ENCODE measurements at places on chromosomes 2 and 18.

DNA sequence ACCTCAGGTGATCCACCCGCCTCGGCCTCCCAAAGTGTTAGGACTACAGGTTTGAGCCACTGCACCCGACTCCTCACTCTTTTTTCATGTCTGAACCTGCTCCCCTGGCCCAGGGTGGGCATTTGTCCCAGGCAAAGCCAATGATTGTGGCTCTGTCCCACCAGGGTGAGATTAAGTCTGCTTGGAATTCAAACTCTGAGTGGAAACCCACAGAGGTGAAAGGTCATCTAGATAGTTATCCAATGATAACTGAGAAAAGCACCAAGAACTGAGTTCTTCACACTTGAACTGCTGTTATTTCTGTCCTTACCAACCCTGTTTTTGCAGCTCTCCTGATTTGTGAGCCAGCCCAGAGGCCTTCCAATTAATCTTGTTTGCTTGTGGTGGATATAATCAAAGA, 62.4 kb upstream of the ACVR1 start:
- DNase-seq, result no peak

- DNase-seq, result no peak
These were observed 159.3 kb downstream of the HDAC4 start for GRCh38 chr2:239241431-239241960.

DNA sequence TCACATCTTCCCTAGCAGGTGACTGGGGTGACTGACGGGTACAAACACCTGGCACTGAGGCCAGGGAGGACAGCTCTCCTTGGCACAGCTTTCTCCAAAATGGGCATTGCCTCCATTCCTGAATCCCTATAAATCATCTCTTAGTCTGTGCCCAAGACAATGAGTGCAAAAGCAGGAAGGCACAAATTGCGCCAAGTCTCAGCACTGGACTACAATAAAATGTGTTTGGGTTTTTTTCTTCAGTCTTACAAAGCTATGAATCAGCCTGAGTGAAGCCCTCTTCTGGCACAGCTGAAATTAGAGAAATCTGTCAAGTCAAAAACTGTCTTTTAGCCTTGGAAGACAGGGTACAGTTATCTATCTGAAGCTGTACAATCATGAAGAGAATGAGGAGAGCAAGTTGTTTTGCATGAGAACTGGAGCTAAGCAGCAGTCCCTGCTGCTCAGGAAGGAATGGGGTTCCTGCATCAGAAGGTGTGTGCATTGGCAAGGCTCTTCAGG, 90.8 kb downstream of the EPB41L3 start:
- DNase-seq, result no peak

- DNase-seq, result no peak
These were observed 77.8 kb upstream of the STPG4 start for GRCh38 chr2:47232738-47233415.

DNA sequence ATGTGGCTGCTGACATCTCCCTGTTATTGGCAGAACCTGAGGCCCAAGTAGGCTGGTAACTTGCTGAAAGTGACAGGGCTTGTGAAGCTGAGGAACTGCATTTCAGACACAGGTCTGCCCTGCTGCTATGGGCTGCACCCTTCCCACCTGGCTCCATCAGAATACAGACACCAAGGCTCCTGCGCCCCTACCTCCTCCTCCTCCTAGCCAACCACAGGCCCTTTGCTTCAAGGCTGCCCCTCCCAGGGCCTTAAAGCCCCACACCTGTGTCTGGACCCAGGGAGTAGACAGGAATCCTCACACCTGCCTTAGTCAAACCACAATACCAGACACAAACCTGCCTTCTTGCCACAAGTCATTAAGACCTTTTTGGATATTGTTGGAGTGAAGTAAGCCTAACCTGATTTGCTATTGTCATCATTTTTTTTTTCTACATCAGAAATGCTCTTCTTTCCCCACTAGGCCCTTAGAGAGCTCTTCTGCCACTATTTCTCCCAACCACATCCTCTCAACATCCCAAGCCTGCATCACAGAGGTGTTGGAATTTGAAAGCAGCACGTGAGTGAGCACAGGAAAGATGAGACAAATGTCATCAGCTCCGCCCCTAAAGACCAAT, 489.7 kb downstream of the EIPR1 start:
- no peak for DNase-seq

DNA sequence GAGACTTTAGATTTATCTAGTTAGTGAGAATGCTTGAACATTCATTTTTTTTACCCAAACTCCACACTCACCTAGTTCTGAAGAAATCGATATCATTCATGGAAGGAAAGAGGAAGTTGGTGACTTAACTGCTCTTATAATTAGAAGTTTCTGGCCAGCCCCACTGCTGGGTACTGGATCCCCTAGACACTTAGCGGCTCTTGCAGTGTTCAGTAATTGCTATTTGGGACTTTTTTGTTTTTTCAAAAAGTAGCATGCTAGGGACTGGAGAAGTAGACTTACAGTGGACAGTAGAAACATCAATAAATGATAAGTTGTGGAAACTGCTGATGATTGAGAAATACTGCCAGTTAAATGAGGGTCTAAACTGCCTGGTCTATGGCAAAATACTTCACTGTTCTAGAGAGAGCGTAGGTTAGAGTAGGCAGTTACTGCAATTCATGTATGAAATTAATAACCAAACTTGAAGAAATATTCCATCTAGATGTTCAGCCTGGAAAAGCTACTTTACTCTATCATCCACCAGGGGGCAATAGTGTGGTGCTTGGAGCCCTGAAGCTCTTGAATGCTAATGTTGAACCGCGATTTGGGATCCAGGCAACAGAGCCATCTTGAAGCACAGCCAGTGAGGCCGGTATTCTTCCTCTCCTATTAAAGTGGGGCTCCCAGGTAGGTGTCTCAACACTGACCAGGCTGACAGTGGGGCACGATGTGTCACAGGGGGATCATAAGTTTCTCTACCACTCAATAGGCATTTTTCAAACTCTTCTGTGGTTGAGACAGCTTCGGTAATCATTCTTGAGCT, 146.1 kb upstream of the SESTD1 start:
- DNase-seq, result peak; percentile 9

DNA sequence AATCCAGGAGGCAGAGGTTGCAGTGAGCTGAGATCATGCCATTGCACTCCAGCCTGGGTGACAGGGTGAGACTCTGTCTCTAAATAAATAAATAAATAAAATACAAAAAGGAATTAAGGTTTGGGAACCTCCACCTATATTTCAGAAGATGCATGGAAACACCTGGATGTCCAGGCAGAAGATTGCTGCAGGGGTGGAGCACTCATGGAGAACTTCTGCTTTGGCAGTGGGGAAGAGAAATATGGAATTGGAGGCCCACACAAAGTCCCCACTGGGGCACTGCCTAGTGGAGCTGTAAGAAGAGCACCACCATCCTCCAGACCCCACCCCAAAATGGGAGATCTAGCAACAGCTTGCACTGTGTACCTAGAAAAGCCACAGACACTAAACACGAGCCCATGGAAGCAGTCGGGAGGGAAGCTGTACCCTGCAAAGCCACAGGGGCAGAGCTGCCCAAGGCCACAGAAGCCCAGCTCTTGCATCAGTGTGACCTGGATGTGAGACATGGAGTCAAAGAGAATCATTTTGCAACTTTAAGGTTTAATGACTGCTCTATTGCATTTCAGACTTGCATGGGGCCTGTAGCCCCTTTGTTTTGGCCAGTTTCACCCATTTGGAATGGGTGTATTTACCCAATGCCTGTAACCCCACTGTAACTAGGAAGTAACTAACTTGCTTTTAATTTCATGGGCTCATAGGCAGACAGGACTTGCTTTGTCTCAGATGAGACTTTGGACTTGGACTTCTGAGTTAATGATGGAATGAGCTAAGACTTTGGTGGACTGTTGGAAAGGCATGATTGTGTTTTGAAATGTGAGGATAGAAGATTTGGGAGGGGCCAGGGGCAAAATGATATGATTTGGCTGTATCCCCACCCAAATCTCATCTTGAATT, 265.3 kb downstream of the ZEB2 start:
- no peak for DNase-seq

GRCh38 chr18:11518788-11519685, 90.4 kb upstream of the SLC35G4 start:
- DNase-seq, result no peak

DNA sequence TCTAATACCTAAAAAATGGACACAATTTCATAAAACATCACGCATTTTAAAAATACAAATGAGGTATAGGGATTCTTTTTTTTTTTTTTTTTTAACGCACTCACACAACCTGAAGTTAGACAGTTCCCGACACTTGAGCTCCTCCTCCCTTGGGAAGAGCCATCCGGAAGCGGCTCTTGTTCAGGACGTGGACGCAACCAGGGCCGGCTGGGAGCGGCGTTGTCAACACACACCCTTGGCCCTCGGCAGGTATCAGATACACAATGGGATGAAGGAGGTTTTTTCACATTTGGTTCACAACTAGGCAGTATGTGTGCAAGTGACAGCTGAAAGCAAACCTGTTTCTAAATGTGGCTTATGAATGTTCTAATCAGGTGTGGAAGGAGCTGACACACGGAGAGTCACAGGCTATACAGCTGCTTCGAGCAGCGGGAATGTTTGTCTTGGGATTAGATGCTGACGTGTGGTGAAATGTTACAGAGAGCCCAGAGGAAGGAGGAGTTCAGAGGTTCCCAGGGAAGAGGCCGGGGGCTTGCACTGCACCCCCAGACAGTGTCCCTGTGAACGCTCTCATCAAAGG, 111.1 kb downstream of the PXDN start:
- no peak for DNase-seq

DNA sequence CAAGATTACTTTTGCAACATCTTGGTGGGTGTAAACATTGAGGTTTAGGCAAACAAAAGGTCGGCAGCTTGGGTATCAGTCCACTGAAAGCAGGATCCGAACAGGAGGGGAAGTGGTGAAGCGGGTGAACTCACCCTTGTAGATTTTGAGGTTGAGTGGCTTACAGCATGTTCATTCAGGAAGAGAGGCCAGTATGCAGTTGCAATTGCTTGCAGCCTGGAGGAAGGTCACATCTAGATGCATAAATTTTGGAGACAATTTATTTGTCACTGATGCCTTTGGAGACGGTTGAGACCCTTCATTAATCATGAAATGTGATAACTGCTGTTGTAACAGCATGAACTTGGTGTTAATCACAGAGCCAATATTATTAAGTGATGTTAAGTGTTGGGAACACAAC, 131.1 kb downstream of the LTBP1 start:
- no peak for DNase-seq

DNA sequence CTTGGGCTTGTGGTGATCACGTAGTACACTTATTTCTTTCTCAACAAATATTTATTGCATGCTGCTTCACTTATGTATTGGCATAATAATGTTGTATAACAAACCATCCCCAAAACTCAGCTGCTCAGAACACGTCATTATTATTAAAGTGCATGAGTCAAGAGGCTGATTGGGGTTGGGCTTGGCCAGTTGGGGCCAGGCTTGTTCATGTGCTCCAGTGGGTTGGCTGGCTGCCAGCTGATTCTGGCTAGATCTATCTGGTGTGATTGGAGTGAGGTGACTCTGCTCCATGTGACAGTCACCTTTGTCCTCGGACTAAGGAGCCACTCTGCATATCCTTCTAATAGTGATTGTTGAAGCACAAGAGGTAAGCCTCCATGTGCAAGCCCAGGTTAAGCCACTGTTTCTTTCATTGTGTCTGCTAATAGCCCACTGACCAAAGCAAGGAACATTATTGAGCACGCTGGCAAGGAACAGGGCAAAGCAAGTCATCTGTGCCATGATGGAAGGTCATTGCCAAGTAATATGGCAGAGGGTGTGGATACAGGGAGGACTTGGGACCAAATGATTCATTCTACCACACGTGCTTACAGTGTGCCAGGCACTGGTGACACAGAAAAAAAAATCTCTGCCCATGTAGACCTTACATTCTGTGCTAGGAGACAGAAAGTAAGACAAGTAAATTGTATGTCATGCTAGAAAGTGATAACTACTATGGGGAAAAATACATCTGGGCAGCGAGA, 63.3 kb upstream of the TMEM182 start:
- DNase-seq, result no peak

DNA sequence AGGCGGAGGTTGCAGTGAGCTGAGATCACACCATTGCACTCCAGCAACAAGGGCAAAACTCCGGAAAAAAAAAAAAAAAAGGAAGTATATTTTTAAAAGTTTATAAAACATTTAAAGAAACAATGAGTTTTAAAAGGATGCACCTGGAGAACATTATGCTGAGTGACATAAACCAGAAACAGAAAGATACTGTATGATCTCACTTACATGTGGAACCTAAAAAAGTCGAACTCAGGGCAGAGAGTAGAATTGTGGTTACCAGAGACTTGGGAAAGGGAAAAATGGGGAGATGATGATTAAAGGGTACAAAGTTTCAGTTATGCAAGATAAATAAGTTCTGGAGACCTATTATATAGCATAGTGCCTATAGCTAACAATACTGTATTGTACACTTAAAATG, 52.8 kb upstream of the RTN4 start:
- DNase-seq, result no peak

- DNase-seq, result no peak
These were observed 19.6 kb upstream of the ESPNL start for GRCh38 chr2:238080518-238080917.

DNA sequence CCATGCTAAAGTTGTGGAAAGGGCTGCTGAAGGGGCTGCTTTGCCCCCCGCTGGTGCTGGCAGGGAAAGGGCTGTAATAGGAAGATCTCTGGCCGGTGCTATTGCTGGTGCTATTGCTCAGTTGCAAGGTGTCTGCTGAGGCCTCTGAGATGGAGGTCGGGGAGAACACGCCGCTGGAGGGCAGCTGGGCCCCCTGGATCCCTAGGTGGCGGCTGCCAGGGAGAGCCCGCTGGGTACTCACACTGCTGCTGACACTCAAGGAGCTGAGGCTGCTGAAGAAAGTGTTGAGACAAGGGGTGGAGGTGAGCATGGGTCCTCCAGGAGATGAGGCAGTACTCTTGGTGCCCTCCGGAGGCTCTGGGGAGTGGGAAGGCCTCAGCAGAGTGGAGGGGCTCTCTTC, 4.2 kb downstream of the FOXI3 start:
- no peak for DNase-seq

Data from amniotic stem cell (primary cell).